ENCODE measurements at places on chromosomes 7 and 10.

DNA sequence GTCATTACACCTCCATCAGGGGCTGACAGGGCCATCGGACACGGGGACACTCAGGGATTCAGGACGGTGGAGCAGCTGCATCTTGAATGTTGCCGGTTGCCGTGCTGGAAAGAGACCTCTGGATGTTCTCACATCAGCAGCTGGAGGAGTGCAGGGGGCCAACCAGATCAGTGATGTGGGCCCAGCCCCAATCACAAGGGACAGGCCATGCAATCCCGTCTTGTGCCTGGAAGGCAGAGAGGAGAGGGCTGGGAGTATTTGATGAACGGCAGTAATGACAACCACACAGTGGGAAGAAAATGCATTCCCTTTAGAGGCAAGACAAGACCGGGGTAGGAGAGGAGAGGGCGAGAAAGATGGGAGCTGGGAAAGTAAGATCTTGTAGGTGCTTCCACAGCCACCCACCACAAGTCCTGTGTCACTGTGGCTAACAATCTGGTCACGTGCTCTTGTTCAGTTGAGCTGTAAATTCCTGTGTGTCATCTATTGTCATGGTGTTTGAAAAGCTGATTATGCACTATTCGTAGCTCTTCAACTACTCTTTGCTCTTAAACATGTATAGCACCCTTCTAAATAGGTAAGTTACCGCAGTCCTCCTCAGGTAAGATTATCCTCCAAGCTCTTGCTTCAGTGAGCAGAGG is 85.9 kb upstream of the LEP start:
- DNase-seq = no peak

DNA sequence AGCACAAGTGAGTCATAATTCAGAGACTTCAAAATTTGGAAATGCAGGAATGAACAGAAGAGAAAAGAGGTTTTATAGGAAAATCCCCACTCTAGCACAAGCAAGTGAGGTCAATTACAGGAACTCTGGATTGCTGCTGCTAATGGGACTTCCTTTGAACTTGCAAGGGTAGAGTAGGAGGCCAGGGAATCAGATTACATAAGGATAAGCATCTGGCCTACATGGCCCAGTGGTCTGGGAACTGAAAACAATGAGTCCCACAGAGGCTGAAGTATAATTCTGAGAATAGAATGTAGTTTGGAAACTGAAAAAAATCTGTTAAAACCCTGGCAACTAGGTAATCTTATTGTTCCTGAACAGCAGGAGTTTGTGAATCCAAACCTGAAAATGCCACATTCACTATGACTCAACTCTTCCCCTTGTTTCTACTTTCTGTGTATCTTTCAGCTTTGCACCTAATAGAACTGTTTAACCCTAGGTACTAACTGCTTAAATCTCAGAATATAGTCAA is 66.5 kb downstream of the CTNNA3 start:
- DNase-seq = no peak

DNA sequence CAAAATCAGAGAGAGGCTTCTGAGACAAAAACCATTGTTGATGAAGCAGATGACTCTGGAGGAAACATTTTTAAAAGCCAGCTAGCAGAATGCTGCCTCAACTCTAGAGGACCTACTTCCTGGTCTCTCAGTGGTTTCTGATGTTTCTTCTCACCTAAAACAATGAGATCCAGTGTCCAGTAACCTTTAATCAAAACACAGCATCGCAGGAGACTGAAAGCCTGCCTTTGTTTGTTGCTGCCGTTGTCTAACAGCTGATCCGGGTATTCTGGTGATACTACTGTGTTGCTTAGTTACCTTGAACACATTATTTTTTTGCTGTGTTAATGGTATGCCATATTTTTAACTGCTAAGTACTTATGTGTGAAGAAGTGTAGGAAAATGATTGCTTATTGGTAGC is 70.9 kb downstream of the WIPF3 start:
- DNase-seq = no peak

DNA sequence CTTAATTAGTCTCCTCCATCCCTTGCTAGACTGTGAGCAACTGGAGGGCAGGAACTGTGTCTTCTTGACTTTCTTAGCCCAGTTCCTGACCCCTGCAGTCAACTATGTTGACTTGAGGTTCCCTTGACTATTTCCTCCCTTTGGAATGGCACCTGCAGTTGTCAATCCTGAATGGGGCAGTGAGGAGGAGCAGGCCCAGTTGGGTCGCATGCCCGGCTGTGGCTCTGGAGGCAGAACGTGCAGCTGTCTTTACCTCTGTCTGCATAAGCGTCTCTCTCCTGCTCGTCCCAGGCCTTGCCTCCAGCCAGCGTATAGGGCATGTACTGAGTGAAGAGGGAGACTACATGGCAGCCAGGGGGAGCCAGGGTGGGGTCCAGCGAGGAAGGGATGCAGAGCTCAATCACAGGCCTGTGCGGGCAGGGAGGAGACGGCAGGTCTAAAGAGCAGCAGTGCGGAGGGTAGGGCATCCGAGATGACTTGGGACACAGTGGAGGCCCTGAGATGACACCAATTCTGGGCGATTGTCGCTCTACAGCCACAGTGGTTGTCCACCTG is 26.8 kb downstream of the PYROXD2 start:
- DNase-seq = no peak

GRCh38 chr7:14806891-14807290 is 95.7 kb downstream of the DGKB start:
- DNase-seq = no peak

GRCh38 chr7:99079104-99079503 is 64.8 kb downstream of the SMURF1 start:
- DNase-seq = no peak

- DNase-seq = no peak
Measured at GRCh38 chr7:7675686-7676085, 35.1 kb downstream of the UMAD1 start.

- DNase-seq = no peak
Measured at GRCh38 chr7:68858497-68858896, 739.8 kb upstream of the AUTS2 start.

DNA sequence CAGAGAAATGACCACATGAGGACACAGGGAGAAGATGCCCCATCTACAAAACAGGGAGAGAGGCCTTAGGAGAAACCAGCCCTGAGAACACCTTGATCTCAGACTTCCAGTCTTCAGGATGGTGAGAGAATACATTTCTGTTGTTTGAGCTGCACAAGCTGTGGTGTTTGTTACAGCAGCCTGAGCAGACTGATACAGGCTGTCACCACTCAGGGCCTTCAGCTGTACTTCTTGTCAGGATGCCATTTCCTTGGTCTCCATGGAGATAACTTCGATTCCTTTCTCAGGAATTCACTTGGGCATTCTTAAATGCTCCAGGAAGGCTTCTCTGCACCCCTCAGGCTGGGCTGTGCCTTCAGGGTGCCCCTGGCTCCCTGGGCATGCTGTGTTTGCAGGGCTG is 85.7 kb upstream of the IGFBP3 start:
- no peak for DNase-seq

GRCh38 chr10:88879534-88880281 is at the start of gene STAMBPL1:
Gene STAMBPL1 (plus strand): TSS chr10:88880245. CDS start chr10:88901709, 21,464 bp downstream.
- peak; percentile 58 for DNase-seq

DNA sequence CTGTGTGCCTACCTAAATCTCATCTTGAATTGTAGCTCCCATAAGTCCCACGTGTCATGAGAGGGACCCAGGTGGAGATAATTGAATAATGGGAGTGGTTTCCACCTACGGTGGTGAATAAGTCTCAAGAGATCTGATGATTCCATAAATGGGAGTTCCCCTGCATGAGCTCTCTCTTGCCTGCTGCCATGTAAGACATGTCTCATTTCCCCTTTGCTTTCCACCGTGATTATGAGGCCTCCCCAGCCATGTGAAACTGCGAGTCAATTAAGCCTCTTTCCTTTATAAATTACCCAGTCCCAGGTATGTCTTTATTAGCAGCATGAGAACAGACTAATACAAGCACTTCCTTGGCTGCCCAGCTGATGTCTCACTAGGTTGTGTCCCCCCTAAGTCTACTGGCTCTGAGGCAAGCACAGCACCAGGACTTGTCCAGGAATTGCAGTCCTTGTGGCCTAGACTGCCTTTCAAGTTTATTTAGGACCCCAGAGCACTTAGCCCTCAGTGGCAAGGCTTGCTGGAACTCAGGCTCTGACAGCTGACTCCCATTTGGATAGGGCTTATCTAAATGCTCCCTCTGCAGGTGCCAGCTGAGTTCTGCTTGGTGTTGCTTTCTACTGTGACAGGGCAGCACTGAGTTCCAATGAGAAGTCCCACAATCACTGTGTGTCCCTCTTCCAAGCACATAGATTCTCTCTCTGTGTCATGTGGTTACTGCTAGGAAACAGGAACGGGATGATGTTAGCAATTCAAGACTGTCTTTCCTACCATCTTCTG is 59.0 kb upstream of the TAS2R16 start:
- DNase-seq = no peak
